Dorsolateral prefrontal cortex (tissue), 122 donors: ENCODE measurements at places on chromosomes 6 and 20.

GRCh38 chr20:47113362-47114109, 218.9 kb downstream of the EYA2 start:
- no peak for DNase-seq

- DNase-seq: no peak
These were observed 155.0 kb downstream of the GJA10 start for GRCh38 chr6:90049295-90049694.

GRCh38 chr6:18266523-18266912, 2.2 kb upstream of the DEK start:
- DNase-seq: no peak

DNA sequence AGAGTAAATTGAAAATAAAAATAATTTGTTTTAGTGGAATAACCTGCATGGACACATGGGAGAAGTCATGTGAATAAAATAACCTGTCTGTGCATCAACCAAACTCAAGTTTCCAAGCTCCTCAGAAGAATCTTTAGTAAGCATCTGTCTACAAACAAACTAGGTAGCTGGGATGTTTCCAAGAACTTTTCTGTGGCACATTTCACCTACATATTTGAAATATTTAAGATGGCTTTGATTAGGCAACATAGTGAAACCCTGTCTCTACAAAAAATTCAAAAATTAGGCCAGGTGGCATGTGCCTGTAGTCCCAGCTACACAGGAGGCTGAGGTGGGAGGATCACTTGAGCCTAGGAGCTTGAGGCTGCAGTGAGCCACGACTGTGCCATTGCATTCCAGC, 168.2 kb downstream of the DST start:
- no peak for DNase-seq

- no peak for DNase-seq
These were observed 181.8 kb downstream of the FOXA2 start for GRCh38 chr20:22402550-22402949.

GRCh38 chr6:142823256-142823902, 121.6 kb downstream of the HIVEP2 start:
- no peak for DNase-seq

- no peak for DNase-seq
These were observed 35.8 kb upstream of the TMEM14A start for GRCh38 chr6:52635049-52635577.

- DNase-seq: peak; percentile 52
These were observed 167.6 kb upstream of the CST7 start for GRCh38 chr20:24781418-24781980.

GRCh38 chr20:49171909-49172308, 16.2 kb downstream of the STAU1 start:
- DNase-seq: no peak

DNA sequence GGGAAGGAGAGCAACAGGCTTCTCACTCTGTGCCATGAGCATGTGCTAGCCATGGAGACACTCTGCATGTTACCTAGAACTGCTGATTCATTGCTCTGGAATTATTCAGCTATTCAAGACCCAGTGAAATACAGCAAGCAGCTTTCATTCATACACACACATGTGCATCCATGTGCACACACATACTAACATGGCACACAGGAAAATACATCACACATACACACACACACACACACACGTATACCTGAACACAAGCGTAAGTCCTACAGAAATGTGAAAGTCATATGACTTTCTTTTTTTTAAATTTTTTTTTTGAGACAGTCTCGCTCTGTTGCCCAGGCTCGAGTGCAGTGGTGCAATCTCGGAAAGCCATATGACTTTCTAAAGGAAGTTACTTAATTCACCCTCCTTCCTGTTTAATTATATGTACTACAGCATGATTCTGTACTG, 108.2 kb upstream of the NFATC2 start:
- DNase-seq: no peak

GRCh38 chr6:32977953-32978324, 9.5 kb downstream of the BRD2 start:
- DNase-seq: no peak

- no peak for DNase-seq
These were observed 28.3 kb upstream of the CSNK2A1 start for GRCh38 chr20:571754-572441.

DNA sequence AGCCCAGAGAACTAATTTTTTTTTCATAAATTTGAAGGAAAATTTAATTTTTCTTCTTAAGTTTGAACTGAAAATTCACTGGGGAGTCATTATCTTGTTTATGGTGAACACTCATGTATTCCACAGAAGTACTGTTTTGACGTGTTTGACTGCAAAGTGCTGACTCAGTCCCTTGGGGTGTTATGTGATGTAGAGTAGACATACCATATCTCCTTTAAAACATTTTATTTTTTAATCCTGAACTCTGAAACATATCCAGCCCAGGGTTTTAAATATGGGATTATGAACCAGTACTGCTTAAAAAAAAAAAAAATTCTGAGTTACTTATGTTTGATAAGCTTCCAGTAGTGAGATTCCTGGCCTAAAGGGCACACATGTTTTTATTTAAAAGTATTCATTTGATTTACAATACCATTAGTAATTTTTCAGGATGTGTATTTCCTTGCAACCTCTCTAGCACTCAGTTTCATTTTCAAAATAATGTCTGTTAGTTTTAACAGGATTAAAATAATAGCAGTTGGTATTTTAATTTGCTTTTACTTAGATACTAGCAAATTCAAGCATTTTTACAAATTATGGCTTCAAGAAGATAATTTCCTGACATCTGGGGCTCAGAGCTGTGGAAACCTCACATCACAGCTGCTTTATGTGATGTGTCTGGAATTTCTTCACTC, 81.7 kb upstream of the PDE10A start:
- DNase-seq: no peak

DNA sequence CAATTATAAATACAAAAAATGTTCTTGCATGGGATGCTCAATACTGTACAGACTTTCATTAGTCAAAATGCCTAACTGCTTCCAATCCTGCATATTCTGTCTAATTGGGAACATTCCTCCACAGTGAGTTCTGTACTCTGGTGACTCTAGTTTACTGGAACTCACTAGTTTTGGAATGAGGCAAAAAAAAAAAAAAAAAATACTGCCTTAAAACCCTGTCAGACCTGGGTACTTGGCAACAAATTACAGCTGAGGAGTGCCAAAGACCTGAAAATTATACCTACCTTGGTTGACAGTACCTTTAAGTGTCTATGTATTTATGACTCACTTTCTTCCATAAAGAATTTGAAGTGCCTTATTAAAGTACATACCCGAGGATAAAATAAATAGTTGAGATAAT, 276.7 kb downstream of the FARS2 start:
- DNase-seq: no peak

- DNase-seq: no peak
These were observed 37.6 kb upstream of the ANGPT4 start for GRCh38 chr20:953742-954141.

- DNase-seq: no peak
These were observed 370.4 kb upstream of the HSF2 start for GRCh38 chr6:122028933-122029522.

GRCh38 chr20:63574156-63574828, at the start of gene HELZ2:
Gene HELZ2 (minus strand): TSS chr20:63574239. CDS start chr20:63572385, 1,854 bp downstream.
- no peak for DNase-seq

DNA sequence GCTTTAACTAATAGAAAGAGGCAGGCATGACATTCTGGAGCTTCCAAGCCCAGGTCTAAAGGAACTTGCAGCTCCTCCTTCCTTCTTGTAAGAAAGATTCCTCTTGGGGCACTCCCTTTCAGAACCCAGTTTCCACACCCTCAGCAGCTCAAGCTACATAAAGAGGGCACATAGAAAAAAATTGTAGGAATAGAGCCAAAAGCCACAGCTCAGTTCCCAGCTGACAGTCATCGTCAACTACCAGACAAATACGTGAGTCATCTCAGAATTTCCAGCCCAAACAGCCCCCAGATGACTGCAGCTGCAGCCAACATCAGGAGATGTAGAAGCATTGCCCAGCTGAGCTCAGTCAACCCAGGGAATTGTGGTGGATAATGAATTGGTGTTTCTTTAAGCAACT, 349.8 kb upstream of the ARID1B start:
- peak; percentile 55 for DNase-seq

DNA sequence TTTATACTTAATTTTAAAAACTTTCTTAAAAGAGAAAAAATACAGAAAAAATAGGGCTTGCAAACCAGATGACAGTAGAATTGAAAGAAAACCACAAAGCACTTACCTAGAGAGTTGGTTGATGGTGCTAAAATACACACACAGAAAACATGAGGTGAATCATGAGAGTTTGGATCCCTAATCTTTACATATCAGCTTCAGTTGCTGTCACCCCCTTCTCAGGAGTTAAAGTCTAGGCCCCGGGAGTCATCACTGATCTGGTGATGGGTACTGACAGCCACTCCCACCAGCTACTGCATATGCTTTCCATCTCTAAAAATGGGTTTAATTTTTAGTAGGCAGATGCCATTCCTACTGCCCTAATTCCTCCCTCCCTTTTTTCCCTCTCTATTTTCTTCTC, 16.7 kb downstream of the TSBP1 start:
- no peak for DNase-seq

DNA sequence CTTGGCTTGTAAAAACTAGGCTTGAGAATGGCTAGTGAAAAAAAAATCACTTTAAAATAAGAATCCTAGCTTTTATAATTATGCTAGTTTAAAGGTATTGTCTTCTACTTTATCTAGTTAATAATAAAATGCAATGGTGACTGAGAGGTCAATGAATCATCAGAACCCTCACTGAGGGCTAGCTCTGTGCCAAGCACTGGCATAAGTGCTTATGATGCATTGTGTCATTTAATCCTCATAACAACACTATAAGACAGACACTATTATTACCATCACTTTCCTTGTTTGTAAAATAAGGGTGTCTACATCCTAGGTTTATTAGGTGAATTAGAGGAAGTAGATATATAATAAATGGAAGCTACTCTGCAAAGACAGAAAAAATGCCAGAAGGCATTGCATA, 144.3 kb downstream of the F13A1 start:
- DNase-seq: no peak

GRCh38 chr6:134647861-134648260, 302.0 kb downstream of the ALDH8A1 start:
- no peak for DNase-seq

- no peak for DNase-seq
These were observed 11.4 kb downstream of the COMMD7 start for GRCh38 chr20:32731882-32732266.

DNA sequence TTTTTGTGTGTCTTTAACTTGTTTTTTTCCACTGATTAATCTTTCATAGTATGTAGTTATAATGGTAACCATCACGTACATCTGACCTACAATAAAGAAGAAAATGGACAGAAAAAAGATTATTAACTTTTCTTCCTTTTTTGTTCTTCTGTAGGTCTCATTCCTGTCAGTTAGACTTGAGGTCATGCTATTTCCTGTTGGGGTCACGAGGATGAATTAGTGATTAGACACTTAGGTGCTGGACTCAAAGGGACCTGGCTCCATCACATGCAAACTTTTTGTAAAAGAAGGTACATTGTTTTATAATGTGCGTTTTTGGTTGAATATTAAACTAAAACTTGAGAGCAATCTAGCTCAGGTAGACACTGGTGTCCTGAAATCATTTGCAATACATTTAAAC, 14.8 kb downstream of the MARCKS start:
- DNase-seq: no peak

GRCh38 chr6:8030920-8031319, 33.3 kb downstream of the BLOC1S5 start:
- no peak for DNase-seq

DNA sequence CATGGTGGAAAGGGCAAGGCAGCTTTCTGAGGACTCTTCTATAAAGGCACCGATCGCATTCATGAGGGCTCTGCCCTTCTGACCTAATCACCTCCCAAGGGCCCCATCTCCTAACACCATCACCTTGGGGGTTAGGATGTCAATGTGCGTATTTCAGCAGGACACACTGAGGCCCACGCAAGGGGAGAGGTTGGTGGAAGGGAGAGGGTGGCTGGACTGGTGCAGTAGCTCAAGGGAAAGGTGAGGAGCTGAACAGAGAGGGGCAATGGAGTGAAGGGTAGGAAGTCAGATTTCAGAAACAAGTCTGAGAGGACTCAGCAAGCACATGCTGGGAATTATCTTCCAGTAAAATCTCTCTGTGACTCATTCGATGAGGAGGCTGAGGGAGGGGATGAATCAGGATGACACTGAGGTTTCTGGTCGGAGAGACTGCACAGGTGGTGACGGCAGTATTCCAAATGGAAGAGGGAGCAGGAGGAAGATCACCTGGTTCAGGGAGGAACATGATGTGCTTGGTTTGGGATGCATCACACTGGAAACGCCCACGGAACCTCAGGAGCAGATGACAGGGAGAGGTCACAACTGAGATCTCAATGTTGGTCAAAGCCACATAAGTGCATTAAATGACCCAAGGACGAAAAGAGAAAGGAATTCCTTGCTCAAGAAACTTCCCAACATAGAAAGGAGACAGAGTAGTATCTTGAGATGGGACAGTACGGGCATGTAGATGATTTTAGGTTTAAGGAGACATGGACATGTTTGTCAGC, 67.1 kb downstream of the TFAP2A start:
- DNase-seq: no peak

DNA sequence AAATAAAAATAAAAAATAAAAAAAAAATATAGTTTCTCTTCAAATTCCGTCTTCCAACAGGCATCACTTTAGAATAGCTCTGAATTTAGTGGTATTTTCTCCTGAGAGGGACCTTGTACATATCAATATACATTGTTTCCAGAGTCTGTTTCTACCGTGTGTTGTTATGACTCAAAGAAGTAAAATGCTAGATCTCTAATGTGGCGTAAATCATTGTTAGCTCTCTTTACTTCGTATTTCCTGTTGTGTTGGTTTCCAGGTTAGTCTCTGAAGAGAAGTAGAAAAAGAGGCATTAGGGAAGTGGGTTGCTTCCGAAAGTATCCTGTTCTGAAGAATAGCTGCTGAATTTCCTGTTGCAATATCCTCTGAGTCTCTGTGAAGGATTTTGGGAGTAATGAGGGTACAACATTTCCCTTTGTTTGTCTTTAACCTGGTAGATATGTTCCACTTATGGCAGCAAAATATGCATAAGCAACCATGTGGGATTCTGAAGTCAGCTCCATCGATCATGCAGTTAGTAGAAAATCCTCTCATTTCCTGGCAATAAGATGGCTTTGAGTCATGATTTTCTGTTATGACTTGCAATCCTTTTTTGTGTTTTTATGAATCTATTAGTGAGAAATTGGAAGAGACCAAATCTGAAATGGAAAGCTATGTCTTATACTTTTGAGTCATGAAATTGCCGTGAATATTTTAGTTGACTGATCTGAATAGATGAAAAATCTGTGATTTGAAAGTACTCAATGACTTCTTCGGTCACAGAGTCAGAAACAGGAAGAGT, 42.0 kb upstream of the MCHR2 start:
- DNase-seq: no peak

DNA sequence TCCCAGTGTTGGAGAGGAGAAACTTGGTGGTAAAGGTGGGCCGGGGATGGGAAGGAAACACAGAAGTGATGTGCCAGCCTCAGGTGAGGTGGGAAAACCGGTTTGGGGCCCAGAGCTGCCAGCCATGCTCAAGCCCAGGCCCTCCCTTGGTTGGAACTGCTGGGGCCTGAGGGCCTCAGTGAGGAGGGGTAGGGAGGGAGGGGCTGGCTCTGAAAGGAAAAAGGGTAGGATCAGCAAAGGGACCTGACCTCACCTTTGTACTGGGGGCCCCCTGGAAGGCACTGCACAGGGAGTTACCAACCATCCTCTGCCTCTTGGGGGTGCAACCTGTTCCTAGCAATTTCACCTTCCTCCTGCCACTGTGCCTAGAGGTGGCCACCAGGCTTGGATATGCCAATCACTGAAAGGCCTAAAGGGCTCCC, 1.8 kb upstream of the SPEF1 start:
- no peak for DNase-seq

- no peak for DNase-seq
These were observed 59.4 kb upstream of the SCP2D1 start for GRCh38 chr20:18754030-18754652.
